Glutamatergic neuron (in vitro differentiated cells): ENCODE measurements at places on chromosomes 1 and 21. TPM values are rescaled to one million over a fixed set of nuclear protein-coding genes. Genes with fewer than 3 reads are reported as not detected.

DNA sequence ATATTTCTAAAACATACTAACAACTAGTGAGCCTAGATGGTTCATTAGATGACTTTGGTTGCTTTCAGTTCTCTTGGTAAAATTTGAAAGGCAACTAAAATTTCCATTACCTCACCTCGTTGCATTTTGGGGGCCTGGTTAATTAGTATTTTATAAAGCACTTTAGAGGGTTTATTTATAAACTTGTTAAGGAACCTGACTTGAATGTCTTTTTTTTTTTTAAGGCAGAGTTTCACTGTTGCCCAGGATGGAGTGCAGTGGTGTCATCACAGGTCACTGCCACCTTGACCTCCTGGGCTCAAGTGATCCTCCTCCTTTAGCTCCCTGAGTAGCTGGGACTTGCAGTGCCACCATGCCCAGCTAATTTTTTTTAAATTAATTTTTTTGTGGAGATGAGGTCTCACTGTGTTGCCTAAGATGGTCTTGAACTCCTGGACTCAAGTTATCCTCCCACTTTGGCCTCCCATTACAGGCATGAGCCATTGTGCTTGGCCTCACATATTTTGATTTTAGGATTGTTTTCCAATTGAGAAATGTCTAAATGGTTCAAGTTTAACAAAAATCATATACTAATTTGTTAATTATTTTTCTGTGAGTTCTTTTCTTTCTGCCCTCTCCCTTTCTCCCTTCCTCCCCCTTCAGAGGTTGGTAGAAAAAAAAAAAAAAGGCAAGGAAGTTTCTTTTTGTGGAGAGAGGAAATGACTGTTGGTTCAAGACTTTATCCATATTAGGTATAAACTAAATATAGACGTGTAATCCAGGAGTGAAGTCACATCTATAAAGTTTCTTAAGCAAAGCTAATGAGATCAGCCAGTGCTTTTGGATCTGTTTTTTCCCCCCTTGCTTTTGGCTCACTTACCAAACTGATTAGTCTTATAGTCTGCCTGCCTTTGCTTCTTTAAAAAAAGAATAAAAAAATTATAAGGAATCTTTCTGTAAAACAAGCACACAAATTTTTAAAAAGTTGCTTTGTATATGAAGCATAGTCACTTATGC lies 24.7 kb downstream of the CLIC4 start:
- DNase-seq = no peak

DNA sequence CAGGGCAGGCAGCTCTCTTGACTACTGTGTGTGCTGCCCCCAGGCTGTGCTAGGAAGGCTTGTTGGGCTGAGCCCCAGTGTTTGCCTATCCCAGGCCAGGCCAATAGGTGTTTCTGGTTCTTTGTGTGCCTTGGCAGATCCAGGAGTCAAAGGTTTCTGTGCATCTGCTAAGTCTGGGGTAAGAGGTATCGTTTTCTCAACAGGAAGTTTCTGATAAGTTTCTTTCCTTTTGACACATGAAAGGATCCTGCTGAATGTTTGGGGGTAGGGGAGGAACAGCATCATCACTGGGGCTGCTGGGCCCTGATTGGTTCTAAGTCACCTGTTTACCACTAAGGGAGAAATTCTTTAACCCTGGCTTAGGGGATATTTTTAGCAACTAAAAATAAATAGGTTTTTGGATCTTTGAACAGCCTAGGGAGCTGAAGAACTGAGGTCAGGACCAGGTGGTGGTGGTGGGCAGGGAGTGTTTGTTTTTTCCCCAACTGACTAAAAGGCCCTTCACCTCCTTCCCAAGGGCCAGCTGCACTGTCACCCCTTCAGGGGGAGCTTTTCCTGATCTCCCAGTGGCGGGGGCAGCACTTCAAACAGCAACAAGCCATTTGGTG lies 85.1 kb downstream of the KCNN3 start:
- no peak for DNase-seq

PLXNA2 gene
- 66.0 TPM for total RNA-seq

NBPF6 gene
- total RNA-seq = not detected

EDARADD gene
- total RNA-seq = 0.98 TPM

MGST3 gene
- total RNA-seq = 128 TPM
